ENCODE measurements at places on chromosomes 1 and 21.

DNA sequence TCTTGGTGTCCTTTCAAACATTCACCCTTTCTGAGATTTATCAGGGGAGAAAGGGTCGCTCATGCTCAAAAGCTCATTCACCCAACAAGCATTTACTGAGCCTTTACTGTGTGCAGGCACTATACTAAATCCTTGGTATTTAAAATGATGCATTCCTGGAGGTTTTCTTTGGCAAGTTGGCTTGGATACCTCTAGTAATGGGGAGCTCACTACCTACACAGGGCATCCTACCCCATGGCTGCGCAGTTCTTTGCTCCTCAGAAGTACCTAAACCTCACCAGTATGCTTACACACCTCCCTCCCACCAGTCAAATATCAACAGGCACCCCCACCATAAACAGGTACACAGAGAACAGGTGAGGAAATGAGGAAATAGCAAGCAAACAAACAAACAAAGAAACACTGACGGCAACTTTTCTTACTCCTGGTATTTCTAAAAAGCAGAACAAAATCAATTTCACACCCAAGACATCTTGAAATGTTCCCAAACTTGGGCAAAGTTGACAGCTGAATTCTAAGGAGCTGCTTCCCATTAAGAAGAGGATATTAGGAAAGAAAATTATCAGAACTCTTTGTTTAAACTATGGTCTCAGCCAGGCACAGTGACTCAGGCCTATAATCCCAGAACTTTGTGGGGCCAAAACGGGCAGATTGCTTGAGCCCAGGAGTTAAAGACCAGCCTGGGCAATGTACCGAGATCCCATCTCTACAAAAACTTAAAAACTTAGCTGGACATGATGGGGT, 104.8 kb downstream of the PSMG1 start:
- DNase-seq, result no peak

DNA sequence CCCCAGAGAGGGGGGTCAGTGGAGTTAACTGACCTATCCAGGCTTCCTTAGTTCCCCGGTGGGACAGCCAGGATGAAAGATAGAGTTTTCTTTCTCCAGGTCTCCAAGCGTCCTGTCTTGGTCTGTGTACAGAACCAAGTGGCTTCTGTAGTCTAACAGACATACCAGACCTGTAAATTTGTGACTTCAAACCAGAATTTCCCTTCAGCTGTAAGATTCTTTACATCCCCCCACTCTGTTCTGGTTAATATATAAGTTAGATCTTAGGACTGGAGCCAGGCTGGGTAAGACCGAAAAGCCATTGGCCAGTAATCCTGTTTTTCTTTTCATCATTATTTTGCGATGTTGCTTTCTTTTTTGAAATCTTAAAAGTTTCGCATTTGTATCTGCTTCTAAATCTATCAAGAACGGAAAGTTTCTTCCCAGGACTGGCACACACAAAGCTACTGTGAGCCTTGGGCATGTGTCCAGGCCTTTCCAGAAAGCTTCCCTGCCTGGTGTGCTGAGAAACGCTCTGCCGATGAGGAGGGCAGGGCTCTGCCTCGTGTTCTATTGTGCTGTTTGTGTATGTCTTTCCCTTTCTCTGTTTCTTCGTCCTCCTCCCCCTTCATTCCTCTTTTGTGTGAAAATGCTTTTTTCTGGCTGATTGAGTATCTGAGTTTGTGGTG, 72.3 kb downstream of the RGL1 start:
- no peak for DNase-seq

DNA sequence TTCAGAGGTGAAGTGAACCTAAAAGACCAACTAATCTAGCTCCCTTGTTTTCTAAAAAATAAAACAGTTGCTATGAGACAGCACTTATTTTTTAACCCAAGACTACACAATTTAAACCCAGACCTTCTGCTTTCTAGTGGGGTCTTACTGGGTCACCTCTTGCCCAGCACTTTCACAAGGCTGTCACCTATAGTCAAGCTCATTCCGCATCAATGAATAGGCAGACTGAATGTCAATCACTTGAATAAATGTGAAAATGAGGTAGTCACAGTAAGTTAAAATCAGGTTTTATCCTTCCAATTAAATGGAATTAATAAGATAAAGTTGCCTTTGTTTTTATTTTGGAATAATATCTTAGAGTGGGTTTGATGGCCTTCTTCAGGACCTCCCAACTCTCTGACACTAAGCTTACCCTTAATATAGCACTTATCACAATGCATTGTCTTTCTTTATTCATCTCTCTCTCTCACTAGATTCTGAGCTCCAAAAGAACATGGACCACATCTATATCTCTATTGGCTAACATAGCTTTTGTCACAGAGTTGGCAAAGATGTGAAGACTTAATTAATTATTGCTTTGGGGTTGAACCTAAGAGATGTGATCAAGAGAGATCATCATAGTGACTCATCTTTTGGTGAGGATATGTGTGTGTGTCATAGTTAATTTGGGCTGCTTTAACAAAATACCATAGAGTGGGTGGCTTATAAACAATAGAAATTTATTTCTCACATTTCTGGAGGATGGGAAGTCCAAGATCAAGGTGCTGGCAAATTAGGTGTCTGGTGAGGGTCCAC, 248.7 kb upstream of the DAB1 start:
- no peak for DNase-seq

DNA sequence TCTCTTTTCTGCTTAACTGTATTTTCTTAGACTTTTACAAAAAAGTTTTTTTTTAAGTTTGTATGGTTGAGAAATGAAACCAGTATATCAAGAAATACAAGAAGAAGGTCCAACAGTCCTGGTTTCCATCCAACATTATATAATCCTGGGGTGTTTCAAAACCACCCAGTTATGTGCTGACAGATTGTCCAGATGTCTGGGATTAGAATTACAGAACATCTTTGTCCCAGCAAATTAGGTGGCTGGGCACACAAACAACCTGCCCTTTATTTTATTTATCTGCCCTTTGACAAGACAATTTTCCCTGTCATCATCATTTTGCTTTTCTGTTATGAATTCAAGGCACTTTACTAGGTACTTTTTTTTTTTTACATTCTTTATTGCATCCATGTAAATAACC, 622.1 kb downstream of the PLPP3 start:
- DNase-seq, result no peak

DNA sequence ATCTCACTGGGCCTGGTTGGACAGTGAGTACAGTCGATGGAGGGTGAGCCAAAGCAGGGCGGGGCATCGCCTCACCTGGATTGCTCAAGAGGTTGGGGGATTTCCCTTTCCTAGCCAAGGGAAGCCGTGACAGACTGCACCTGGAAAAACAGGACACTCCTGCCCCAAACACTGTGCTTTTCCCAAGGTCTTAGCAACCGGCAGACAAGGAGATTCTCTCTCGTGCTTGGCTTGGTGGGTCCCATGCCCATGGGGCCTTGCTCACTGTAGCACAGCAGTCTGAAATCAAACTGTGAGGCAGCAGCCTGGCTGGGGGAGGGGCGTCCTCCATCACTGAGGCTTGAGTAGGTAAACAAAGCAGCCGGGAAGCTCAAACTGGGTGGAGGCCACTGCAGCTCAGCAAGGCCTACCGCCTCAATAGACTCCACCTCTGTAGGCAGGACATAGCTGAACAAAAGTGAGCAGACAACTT, 11.3 kb downstream of the C1orf105 start:
- no peak for DNase-seq

- DNase-seq, result no peak
Observed at GRCh38 chr1:78688697-78689096, 39.1 kb downstream of the IFI44 start.

- no peak for DNase-seq
Observed at GRCh38 chr1:184031409-184032107, 6.0 kb downstream of the COLGALT2 start.

DNA sequence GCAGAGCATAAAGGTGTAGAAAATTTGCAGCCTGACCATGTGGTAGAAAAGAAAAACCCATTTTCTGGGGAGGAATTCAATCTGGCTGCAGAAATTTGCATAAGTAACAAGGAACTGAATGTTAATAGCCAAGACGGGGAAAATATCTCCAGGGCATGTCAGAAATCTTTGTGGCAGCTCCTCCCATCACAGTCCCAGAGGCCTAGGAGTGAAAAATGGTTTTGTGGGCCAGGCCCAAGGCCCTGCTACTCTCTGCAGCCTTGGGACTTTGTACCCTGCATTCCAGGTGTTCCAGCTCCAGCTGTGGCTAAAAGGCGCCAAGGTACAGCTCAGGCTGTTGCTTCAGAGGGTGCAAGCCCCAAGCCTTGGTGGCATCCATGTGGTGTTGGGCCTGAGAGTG, 152.9 kb downstream of the PATJ start:
- no peak for DNase-seq

DNA sequence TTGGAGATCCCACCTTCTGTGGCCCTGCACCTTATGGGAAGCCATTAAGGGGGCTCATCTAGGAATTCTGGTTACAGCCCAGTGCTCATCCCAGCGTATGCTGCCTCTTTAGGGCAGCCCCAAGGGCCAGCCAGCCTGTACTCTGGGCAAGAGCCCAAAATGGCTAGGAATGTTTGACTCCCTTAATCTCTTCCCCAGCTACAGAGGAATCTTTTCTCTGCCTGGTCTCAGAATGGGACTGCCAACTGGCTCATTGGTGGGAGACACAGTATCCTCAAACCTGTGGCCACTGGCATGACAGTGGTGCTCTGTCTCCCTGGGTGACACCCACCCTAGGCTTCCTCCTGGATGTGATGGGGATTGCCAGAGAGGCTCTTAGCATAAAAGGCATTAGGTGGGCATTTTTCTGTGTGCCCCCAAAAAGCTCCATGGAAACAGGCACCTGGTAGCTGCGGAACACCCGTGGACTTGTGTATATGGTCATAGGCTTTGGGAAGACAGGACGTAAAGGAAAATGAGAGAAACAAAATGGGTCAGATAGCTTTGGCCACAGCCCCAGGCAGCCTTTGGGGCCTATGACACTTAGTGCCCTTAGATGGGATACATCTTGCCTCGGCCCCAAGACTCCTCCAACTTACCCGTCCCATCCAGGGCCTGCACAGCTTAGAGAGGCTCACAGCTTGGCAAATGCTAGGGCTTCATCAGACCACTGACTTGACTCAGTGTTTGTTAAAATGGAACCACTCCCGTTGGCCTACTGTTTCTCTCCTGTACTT, 6.9 kb downstream of the TMEM81 start:
- DNase-seq, result no peak

DNA sequence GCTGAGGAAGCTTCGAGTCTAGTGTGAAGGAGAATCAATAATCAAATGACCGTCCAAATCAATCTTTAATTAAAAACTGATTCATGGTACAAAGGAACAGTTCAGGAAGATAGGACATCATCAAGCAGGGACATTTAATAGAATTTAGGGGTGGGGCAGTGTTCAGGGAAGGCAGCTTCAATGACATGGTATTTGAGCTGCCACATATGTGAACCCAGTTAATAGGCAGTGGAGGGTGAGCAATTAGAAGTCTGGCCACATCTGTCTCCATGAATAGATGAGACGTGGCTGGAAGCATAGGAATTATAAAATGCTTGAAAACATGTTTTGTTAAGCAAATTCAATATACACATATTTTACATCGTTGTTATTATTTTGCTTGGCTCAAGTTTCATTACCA, 362.7 kb downstream of the PRDM2 start:
- DNase-seq, result no peak

GRCh38 chr1:21663951-21664805, 5.0 kb downstream of the RAP1GAP start:
- DNase-seq, result no peak

All from CD8-positive, alpha-beta memory T cell (primary cell).